ENCODE measurements at places on chromosomes 6 and 20.
A peak's percentile ranks its signal among the peaks of the same experiment; 100 is the strongest.

DNA sequence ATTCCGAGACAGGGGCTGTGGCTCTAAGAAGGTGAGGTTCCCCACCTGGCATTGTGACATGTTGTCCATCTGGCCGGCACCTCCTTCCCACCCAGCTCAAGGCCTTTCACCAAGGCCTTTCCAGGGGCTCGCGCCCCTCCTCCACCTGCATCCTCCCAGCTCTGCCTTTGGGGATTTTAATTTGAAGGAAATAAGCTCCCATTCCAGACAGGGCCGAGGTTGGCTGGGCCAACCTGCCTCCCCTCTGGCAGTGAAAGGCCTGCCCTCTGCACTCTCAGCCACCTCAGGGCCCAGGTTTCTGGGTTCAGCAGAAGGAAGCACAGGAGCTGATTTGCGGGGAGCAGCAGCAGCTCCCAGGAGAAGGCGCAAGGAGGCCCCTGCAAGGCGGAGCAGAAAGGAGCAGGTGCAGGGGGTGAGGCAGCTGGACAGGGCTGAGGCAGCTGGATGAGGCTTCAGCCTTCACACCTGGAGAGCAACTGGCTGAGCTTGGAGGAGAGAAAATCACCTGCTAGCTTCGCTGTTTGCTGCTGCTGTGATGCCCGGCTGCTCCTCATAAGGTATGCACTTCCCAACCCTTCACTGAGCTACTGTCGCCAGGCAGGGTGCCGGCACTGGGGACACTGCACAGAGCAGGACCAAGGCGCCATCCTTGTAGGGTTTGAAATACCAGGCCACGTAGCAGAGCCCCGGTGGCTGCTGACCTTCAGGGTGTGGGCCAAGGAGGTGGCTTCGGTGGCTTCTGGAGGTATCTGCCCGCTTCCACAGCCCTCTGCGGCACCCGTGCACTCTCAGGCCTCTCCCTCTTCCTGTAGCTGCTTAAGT lies 147.0 kb downstream of the SYNDIG1 start:
- no peak overlapping the region for H3K4me3 ChIP-seq
- H3K27me3 ChIP-seq, result no peaks in the 10 kb centered on the region
- no peak overlapping the region for H3K27ac ChIP-seq
- H3K4me1 ChIP-seq, result peaks cover 29% of the 10 kb centered on the region
- no peak for DNase-seq

DNA sequence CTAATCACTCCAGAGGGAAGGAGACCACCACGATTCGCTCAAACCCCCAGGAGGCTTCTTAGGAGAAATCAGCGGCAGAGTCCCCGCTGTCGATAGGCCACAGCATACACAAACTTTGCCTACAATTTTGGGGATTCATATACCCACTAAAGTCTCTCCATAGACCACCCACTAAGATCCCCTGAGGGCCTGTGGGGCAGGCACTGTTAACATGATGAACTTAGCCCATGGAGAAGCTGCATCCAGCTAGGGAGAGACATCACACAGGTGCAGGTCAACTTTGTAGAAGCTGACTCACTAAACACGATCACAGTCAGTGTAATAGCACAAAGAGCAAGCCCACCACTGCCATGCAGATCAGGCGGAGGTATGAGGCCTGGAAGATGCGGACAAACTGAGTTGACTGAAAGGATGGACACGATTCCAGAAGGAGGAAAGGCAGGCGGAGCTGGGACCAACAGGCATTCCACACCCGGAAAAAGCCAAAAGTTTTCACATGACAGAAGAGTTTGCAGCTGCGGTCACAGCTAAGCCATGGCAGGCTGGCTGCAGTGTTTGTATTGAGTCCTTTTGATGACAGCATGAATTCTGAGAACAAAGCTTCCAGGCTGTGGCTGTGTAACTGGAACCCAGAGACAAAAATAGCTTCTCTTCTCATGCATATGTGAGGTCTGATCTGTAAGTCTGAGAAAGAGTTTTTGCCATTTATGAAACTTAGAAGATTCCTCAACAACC lies 75.7 kb upstream of the QKI start:
- H3K4me3 ChIP-seq, result no peak overlapping the region
- no peak overlapping the region for H3K27ac ChIP-seq

DNA sequence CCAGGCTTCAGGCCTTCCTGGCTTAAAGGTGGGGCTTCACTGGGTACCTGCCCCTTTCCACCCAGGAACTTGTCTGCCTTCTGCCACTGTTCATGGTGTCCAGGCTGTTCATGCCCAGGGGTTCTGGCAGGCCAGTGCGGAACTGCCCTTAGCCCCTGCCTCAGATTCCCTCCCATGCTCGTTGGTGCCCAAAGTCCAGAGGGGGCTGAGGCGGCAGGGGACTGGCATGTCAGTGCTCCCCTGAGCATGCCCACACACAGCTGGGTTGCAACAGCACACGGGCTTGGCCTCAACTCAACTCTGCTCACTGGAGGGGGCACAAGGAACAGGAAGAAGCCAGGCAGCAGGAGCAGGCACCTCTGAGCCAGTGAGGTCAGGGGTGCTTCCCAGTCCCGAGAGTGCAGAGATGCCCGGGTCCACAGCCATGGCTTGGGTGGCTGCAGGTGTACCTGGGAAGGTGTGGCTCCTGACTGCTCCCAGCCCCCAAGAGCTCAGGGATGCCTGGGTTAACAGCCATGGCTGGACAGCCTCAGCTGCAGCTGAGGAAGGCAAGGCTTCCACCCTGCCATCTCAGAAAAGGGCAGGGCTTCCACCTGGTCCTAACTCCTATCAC lies 845.9 kb downstream of the EYS start:
- H3K36me3 ChIP-seq, result no peaks in the 10 kb centered on the region
- no peak overlapping the region for H3K4me3 ChIP-seq
- no peak for DNase-seq

DNA sequence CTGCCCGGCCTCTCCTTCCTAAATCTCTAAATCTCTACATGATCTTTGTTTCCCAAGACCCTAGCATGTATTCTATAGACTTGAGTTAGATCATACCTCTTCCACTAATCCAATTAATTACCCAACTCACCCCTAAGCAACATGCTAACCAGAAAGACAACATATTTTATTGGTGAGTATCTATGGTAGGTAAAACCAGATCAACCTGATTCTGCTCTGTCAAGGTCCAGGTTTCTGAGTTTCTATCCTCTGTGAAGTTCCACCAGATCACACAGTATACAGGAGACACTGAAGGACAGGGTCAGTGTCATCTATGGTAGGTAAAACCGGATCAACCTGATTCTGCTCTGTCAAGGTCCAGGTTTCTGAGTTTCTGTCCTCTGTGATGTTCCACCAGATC lies 363.2 kb upstream of the MARCKS start:
- H3K27ac ChIP-seq, result no peak overlapping the region
- no peak overlapping the region for H3K4me3 ChIP-seq
- no peak for DNase-seq
- H3K27me3 ChIP-seq, result no peaks in the 10 kb centered on the region

- H3K27ac ChIP-seq, result no peak overlapping the region
- H3K36me3 ChIP-seq, result no peaks in the 10 kb centered on the region
- H3K27me3 ChIP-seq, result peaks cover 4% of the 10 kb centered on the region
- DNase-seq, result no peak
- no peak overlapping the region for H3K4me3 ChIP-seq
Observed at GRCh38 chr6:105263685-105264610, 84.1 kb upstream of the POPDC3 start.

GRCh38 chr6:148557796-148558321 lies 189.0 kb upstream of the UST start:
- H3K4me3 ChIP-seq, result no peak overlapping the region
- H3K27me3 ChIP-seq, result no peaks in the 10 kb centered on the region
- no peaks in the 10 kb centered on the region for H3K36me3 ChIP-seq
- no peak overlapping the region for H3K27ac ChIP-seq

GRCh38 chr6:139712830-139713229 lies 338.4 kb upstream of the CITED2 start:
- H3K4me3 ChIP-seq, result no peak overlapping the region
- H3K4me1 ChIP-seq, result peaks cover 5% of the 10 kb centered on the region

DNA sequence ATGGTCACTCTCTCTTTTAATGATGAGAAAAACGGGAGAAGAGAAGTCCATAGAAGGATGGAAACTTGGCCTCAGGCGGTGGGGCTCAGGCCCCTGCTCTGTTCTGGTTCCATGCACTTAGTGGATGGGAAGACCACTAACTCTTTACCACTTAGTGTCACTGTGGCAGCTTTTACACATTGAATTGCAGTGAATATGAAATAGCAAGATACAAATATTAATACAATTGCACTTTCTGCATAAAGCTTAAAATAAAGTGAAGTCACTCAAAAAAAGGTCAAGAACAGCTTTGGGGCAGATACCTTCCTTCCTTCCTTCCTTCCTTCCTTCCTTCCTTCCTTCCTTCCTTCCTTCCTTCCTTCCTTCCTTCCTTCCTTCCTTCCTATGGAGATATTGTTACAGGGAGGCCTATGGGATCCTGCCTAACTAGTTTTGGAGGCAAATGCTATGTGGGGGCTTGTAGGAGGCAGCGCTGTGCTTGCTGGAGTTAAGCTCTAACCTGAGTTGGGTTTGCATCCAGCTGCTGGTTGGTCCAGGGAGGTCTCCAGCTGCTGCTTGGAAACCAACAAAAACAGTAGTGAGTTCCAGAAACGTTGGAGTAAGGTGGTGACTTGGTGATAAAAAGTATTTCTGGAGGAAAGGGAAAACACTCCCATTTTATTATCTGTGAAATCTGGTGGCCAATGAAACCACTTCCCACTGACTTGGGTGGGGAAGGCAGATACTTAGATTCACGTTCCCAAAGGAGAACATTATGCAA lies 62.3 kb upstream of the NKX2-2 start:
- H3K4me3 ChIP-seq, result no peak overlapping the region
- peak overlapping the region; percentile 96 for H3K27ac ChIP-seq
- H3K36me3 ChIP-seq, result no peaks in the 10 kb centered on the region
- peak; percentile 94 for DNase-seq
- H3K27me3 ChIP-seq, result no peaks in the 10 kb centered on the region
- H3K4me1 ChIP-seq, result peaks cover 63% of the 10 kb centered on the region

- no peaks in the 10 kb centered on the region for H3K27me3 ChIP-seq
- H3K4me3 ChIP-seq, result no peak overlapping the region
- peaks cover 1% of the 10 kb centered on the region for H3K4me1 ChIP-seq
- H3K27ac ChIP-seq, result no peak overlapping the region
Observed at GRCh38 chr6:134698228-134698627, 251.7 kb downstream of the ALDH8A1 start.

DNA sequence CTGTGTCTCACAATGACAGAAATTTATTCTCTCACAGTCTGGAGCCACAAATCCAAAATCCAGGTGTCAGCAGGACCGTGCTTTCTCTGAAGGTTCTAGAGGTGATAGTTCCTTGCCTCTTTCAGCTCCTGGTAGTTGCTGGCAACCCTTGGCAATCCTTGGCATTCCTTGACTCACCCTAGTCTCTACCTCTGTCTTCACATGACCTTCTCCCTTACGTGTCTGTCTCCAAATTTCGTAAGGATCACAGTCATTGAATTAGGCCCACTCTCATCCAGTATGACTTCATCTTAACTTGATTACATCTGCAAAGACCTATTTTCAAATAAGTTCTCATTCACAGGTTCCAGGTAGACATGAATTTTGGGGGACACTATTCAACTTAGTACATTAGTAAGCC lies 143.1 kb downstream of the CEP57L1 start:
- H3K27ac ChIP-seq, result no peak overlapping the region
- no peak for DNase-seq
- H3K36me3 ChIP-seq, result no peaks in the 10 kb centered on the region
- H3K27me3 ChIP-seq, result no peaks in the 10 kb centered on the region

- peaks cover 23% of the 10 kb centered on the region for H3K4me1 ChIP-seq
- no peak overlapping the region for H3K27ac ChIP-seq
- H3K27me3 ChIP-seq, result no peaks in the 10 kb centered on the region
- DNase-seq, result peak; percentile 73
- no peaks in the 10 kb centered on the region for H3K36me3 ChIP-seq
Observed at GRCh38 chr6:22825210-22825609, 255.8 kb downstream of the HDGFL1 start.

- no peaks in the 10 kb centered on the region for H3K27me3 ChIP-seq
- H3K4me3 ChIP-seq, result no peak overlapping the region
- no peaks in the 10 kb centered on the region for H3K4me1 ChIP-seq
- H3K36me3 ChIP-seq, result no peaks in the 10 kb centered on the region
- no peak for DNase-seq
- H3K27ac ChIP-seq, result no peak overlapping the region
Observed at GRCh38 chr20:44691424-44692423, 23.4 kb upstream of the CCN5 start.

DNA sequence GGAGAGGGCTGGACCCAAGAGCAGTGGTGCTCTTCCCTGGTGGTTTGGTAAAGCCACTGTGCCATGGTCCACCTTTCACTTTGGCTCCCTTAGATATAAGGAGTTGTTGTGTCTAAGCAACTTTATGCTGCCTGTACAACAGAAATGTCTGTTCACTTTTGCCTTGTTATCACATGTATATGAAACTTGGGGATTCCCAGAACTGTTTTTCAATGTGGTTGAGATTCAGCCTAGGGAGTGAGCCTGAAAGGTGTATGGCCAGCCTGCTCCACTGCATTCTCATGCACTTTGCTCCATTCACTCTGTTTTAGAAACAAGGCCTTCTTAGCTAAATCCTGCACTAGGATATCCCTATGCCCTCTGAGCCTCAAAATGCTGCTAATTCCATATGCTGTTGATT lies 234.5 kb upstream of the THEMIS start:
- H3K27ac ChIP-seq, result no peak overlapping the region
- no peaks in the 10 kb centered on the region for H3K36me3 ChIP-seq
- H3K4me3 ChIP-seq, result no peak overlapping the region
- H3K4me1 ChIP-seq, result peaks cover 36% of the 10 kb centered on the region
- no peak for DNase-seq

- H3K36me3 ChIP-seq, result no peaks in the 10 kb centered on the region
- H3K4me3 ChIP-seq, result no peak overlapping the region
- DNase-seq, result no peak
Observed at GRCh38 chr6:113377362-113377942, 479.7 kb upstream of the MARCKS start.

DNA sequence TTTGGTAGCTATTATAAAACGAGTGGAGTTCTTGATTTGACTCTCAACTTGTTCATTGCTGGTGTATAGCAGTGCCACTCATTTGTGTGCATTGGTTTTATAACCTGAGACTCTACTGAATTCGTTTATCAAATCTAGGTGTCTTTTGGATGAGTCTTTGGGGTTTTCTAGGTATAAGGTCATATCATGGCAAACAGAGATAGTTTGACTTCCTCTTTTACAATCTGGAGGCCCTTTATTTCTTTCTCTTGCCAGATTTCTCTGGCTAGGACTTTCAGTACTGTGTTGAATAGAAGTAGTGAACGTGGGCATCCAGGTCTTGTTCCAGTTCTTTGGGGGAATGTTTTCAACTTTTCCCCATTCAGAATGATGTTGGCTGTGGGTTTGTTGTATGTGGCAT lies 38.8 kb downstream of the SUMO4 start:
- no peak for DNase-seq
- no peaks in the 10 kb centered on the region for H3K36me3 ChIP-seq
- H3K27ac ChIP-seq, result no peak overlapping the region
- no peak overlapping the region for H3K4me3 ChIP-seq
- no peaks in the 10 kb centered on the region for H3K27me3 ChIP-seq

DNA sequence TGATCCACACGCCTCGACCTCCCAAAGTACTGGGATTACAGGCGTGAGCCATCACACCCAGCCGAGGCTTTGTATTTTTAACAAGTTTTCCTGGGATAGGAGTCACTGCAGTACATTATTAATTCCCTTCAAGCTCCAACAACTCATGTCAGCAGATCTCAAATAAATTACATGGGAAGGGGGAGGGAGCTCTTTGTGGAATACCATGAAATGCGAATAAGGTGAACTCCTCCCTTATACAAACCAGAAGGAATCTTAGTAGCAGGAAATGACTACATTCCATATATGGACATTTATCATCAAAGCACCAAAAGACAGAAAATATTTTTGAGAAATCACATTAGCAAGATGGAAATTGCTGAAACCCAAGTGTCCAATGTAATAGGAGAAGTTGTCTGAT lies 2.9 kb downstream of the GSS start:
- peak overlapping the region; percentile 35 for H3K27ac ChIP-seq
- no peak overlapping the region for H3K4me3 ChIP-seq
- peak; percentile 15 for DNase-seq
- peaks cover 8% of the 10 kb centered on the region for H3K4me1 ChIP-seq
- H3K36me3 ChIP-seq, result peaks cover 13% of the 10 kb centered on the region
- no peaks in the 10 kb centered on the region for H3K27me3 ChIP-seq
